ENCODE measurements at places on chromosomes 2 and 18. TPM values are rescaled to one million over a fixed set of nuclear protein-coding genes. Genes with fewer than 3 reads are reported as not detected.

Gene NAT8
- 28.2 TPM for polyA plus RNA-seq

Gene CPLX4
- polyA plus RNA-seq: 0.06 TPM

Gene XIRP2
- not detected for polyA plus RNA-seq

Gene LIPT1
- polyA plus RNA-seq: 14.6 TPM

Gene FARSB
- polyA plus RNA-seq: 26.8 TPM

GRCh38 chr2:207228402-207228801, 62.7 kb upstream of the KLF7 start:
- no peak for DNase-seq

DNA sequence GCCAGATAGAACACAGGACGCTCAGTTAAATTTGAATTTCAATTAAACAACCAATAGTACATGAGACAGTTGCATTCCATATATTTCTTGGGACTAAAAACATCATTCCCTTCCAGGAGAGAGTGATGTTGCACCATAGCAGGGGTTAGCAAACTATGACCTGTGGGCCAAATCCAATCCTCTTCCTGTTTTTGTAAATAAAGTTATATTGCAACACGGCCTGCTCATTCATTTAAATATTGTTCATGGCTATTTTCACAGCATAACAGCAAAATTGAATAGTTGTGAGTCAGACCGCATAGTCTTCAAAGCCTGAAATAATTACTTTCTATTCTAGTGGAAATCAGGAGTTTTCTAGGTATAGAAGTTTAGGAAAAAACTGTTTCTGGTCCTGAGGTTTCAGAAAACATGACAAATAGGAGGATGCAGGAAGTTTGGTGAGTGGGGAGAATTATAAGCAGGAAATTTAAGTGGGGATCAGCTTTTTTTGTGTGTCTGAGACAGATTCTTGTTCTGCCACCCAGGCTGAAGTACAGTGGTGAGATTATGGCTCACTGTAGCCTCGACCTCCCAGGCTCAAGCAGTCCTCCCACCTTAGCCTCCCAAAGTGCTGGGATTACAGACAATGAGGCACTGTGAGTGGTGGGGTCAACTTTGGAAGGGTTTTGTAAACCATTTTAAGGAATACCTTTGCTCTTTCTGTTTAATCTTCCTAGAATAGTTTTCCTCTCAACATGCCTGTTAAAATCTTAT, 131.5 kb downstream of the SOCS6 start:
- DNase-seq: no peak

DNA sequence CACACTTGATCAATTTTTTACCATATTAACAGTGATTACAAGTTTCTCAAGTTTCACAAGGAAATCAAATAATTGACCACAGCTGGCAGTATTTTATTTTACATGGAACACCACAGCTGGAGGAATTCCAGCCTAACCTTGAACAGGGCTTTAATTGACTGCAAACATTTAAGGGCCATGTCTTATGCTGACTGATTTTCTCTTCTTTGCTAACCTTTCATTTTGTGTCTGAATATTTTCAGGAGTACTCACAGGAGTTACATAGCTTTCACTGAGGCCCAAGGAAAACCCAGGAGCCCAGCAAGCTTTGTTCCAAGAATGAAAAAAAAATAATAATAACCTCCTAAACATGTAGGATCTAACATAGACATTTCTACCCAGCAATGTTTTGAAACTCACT, 49.6 kb downstream of the FRZB start:
- DNase-seq: no peak

- no peak for DNase-seq
Measured at GRCh38 chr2:62931536-62931935, 119.1 kb upstream of the OTX1 start.

DNA sequence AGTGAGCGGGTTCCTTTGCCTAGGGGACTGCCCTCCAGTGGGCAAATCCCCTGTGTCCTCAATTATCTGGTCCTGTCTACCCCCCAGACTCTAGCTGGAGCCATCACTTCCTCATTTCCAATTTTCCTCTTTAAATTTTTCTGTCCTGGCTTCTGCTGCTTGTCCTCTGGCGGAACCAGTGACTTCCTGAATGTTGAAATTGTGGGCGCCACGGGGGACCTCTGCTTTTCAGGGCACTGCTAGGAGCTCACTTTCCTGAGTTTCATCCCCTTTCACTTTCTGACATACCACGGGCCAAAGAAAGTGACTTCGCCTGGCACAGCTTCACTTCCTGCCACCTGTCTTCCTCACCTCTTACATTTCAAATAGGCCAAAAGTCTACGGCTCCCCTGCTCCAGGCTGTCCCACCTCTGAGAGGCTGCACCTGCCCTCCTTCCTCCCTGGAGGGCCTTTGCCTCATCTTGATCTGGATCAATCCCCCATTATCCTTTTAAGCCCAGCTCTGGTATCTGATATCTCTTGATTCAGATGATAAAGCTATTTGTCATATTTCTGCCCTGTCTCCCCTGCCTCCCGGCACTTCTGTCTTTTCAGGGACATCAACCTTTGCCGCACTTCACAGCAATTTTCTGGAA, 1.4 kb upstream of the MARCO start:
- no peak for DNase-seq

GRCh38 chr18:48155856-48156255, 225.4 kb upstream of the SMAD2 start:
- no peak for DNase-seq

- DNase-seq: no peak
Measured at GRCh38 chr2:59005836-59006615, 764.9 kb upstream of the FANCL start.

DNA sequence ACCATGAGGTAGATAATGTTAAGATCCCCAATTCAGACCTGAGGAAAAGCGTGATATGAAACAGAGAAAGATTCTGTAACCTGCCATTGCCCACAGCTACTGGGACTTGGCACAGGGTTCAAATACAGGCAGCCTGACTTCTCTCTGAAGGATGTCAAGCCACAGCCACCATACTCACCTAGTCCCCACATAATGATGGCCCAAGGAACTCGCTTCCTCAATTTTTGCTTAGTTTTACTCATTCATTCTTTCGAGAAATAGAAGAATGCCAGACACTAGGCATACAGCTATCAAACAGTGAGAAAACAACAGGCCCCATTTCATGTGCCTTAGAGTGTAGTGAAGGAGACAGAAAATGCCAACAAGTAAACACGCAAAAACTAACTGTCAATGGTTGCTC, 980 bp upstream of the SULT1C4 start:
- no peak for DNase-seq

GRCh38 chr2:111231532-111232252, 111.0 kb downstream of the BCL2L11 start:
- no peak for DNase-seq

- no peak for DNase-seq
Measured at GRCh38 chr2:98020992-98021713, 25.4 kb upstream of the TMEM131 start.
